ENCODE measurements at places on chromosomes 3 and 15.

- no peak overlapping the region for H3K27ac ChIP-seq
- no peaks in the 10 kb centered on the region for H3K27me3 ChIP-seq
These were observed 76.0 kb upstream of the GSK3B start for GRCh38 chr3:120170223-120170622.

GRCh38 chr3:115251509-115251908 is 104.4 kb upstream of the ZBTB20 start:
- no peak overlapping the region for H3K27ac ChIP-seq
- no peak for DNase-seq
- peaks cover 5% of the 10 kb centered on the region for H3K4me1 ChIP-seq
- no peak overlapping the region for H3K4me3 ChIP-seq

GRCh38 chr3:48222616-48223513 is at the start of gene CAMP:
TSS of gene CAMP (plus strand) at chr3:48223495. CDS start at chr3:48223512, 17 bp downstream.
- no peaks in the 10 kb centered on the region for H3K4me1 ChIP-seq
- DNase-seq = no peak
- H3K4me3 ChIP-seq = no peak within 1 kb of the TSS
- no peaks in the 10 kb centered on the region for H3K27me3 ChIP-seq
- no peak within 1 kb of the TSS for H3K27ac ChIP-seq
- no peaks in the 10 kb centered on the region for H3K36me3 ChIP-seq

GRCh38 chr3:10010878-10011465 is 15.3 kb upstream of the FANCD2 start:
- H3K27ac ChIP-seq = peak overlapping the region; percentile 49
- H3K4me1 ChIP-seq = peaks cover 12% of the 10 kb centered on the region
- H3K4me3 ChIP-seq = peak overlapping the region; percentile 57
- no peaks in the 10 kb centered on the region for H3K27me3 ChIP-seq
- DNase-seq = peak; percentile 72

GRCh38 chr3:142705198-142705597 is 18.6 kb upstream of the TRPC1 start:
- H3K27ac ChIP-seq = no peak overlapping the region
- H3K36me3 ChIP-seq = no peaks in the 10 kb centered on the region
- H3K4me3 ChIP-seq = no peak overlapping the region
- no peaks in the 10 kb centered on the region for H3K4me1 ChIP-seq

DNA sequence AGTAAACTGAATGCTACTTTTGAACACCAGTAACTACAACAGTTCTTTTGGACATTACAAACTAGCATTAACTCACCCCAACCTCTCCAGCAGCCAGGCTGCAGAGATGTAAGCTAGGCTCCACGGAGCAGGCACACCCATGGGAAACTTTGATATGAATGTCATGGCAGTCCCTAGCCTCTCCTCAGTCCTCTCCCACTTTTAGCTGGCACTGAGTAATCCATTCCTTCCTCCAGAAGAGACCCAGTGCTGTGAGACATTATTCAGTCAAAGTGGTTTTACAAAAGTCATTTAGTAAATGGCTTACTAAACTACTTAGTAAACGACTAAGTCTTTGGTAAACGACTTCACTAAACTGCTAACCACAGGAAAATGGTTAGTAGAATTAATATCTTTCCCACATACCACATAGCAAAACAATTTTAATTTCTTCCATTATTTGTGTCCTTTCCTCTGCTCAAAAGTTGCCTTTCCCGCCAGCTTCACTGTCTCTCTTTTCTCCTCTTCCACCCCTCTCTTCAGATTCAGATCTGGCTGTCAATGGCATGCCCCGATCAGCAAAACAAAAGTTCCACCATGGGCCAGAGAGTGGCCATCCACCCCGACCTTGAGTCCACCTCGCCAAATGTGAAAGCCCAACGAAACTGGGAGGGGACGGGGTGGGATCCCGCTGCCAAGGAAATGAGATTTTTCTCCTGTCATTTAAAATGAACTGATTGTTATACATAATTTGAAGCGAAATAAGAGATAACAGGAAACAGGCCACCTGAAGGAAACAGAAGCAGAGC is 67.5 kb upstream of the TJP1 start:
- H3K27me3 ChIP-seq = no peaks in the 10 kb centered on the region
- DNase-seq = no peak
- no peaks in the 10 kb centered on the region for H3K4me1 ChIP-seq
- H3K27ac ChIP-seq = no peak overlapping the region
- no peaks in the 10 kb centered on the region for H3K36me3 ChIP-seq

- H3K4me3 ChIP-seq = no peak overlapping the region
- DNase-seq = no peak
- H3K27me3 ChIP-seq = no peaks in the 10 kb centered on the region
- no peaks in the 10 kb centered on the region for H3K36me3 ChIP-seq
- H3K4me1 ChIP-seq = no peaks in the 10 kb centered on the region
These were observed 94.4 kb downstream of the SLCO3A1 start for GRCh38 chr15:91947683-91948608.

DNA sequence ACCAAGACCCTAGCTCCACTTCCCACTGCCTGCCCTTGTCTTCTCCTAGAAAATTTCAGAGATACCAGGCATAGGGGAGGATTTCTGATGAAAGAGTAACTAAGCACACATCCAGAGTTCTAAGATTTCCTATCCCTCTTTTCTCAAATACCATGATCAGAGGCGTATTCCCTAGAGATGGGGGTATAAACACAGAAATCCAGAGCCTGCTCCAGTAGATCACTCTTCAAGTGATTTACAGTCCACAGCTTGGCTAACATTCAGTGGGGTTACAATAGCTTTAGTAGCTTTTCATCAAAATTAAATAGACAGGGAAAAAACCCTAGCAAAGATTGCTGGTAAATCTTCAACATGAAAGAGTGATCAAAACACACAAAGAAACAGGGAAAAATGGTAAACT is 800.7 kb upstream of the GRM7 start:
- H3K4me3 ChIP-seq = no peak overlapping the region
- no peaks in the 10 kb centered on the region for H3K4me1 ChIP-seq
- no peaks in the 10 kb centered on the region for H3K36me3 ChIP-seq
- no peak for DNase-seq
- no peaks in the 10 kb centered on the region for H3K27me3 ChIP-seq

- no peak for DNase-seq
- H3K27ac ChIP-seq = no peak overlapping the region
- H3K36me3 ChIP-seq = no peaks in the 10 kb centered on the region
- no peak overlapping the region for H3K4me3 ChIP-seq
- no peaks in the 10 kb centered on the region for H3K4me1 ChIP-seq
These were observed 57.0 kb downstream of the SUMF1 start for GRCh38 chr3:4409971-4410573.

DNA sequence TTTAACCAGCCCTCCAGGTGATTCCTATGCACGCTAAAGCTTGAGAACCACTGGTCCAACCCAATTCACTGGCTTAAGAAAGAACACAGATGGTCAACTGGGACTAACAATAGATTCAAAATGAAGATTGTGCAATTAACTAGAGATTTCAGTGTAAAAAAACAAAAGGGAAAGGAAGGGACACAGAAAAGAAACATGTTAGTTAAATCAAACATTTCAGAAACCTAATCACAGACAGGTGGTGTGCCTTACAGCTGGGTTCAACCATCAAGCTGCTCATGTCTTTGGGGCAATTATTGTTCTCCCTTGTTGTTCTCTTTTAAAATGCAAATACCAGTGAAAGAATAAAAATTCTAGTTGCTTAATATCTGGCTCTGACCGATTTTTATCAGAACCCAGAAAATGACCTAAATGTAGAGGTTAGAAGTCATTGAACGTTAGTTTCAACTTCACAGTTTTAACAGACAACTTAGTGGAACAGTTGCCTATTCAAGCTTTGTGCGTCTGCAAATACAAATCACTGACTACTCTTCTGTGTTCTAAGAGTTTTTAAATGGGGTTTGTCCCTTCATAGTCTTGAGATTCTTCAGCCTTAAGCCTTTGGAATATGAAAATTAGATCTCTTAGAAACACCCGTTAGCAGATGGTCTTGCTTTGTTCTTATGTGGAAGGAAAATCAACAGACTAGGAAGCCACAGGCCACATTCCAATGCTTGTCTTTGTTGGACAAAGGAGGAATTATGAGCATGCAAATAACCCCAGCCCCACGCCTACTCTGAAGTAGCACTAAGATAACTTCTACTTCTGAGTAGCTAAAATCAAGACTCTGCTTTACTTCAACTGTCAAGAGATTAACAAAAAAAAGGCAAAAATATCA is 223.4 kb downstream of the ATP8B4 start:
- DNase-seq = no peak
- no peak overlapping the region for H3K27ac ChIP-seq
- no peaks in the 10 kb centered on the region for H3K27me3 ChIP-seq
- no peak overlapping the region for H3K4me3 ChIP-seq

GRCh38 chr3:152400887-152401286 is 132.2 kb downstream of the MBNL1 start:
- no peaks in the 10 kb centered on the region for H3K27me3 ChIP-seq
- DNase-seq = no peak
- no peaks in the 10 kb centered on the region for H3K36me3 ChIP-seq
- no peak overlapping the region for H3K4me3 ChIP-seq

- no peak for DNase-seq
- no peaks in the 10 kb centered on the region for H3K36me3 ChIP-seq
- no peak overlapping the region for H3K27ac ChIP-seq
- no peaks in the 10 kb centered on the region for H3K27me3 ChIP-seq
- H3K4me3 ChIP-seq = no peak overlapping the region
These were observed 199.2 kb downstream of the GHSR start for GRCh38 chr3:172249039-172249438.

- H3K27ac ChIP-seq = no peak overlapping the region
- H3K27me3 ChIP-seq = no peaks in the 10 kb centered on the region
- no peak for DNase-seq
- H3K4me3 ChIP-seq = no peak overlapping the region
- H3K36me3 ChIP-seq = no peaks in the 10 kb centered on the region
These were observed 15.5 kb upstream of the VIPR1 start for GRCh38 chr3:42486814-42487565.

- H3K4me3 ChIP-seq = no peak overlapping the region
- peaks cover 5% of the 10 kb centered on the region for H3K4me1 ChIP-seq
- H3K36me3 ChIP-seq = peaks cover 12% of the 10 kb centered on the region
- H3K27me3 ChIP-seq = no peaks in the 10 kb centered on the region
- H3K27ac ChIP-seq = no peak overlapping the region
- no peak for DNase-seq
These were observed 72.4 kb downstream of the TBC1D2B start for GRCh38 chr15:78004919-78005634.

- no peaks in the 10 kb centered on the region for H3K4me1 ChIP-seq
- no peaks in the 10 kb centered on the region for H3K36me3 ChIP-seq
- no peak overlapping the region for H3K4me3 ChIP-seq
- H3K27ac ChIP-seq = no peak overlapping the region
These were observed 62.8 kb downstream of the OTOL1 start for GRCh38 chr3:161559177-161559998.

DNA sequence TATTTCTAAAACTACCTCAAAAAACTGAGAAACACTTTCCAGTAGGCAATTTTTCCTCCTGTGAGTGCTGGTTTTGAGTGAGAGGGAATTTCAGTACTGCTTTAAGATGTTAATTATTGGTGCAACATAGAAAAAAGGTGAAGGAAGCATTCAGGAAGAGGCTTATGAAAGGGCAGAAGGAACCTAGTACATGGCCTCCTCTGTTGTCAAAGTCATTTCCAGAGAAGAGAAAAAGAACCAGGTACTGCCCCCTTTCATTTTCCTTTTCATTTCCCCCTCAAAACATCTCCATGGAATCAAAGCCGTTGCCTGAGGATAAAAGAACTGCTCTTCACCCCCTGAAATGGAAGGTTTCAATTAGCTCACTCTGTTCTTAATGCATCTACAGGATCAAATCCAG is 19.8 kb downstream of the RARRES1 start:
- no peaks in the 10 kb centered on the region for H3K27me3 ChIP-seq
- no peak overlapping the region for H3K27ac ChIP-seq
- no peak overlapping the region for H3K4me3 ChIP-seq
- peaks cover 19% of the 10 kb centered on the region for H3K36me3 ChIP-seq
